ENCODE measurements at places on chromosomes 12 and 14.

- no peak for DNase-seq
Observed at GRCh38 chr14:83294941-83295340, 1761.3 kb upstream of the SEL1L start.

GRCh38 chr12:121968876-121969275, 50.5 kb downstream of the CFAP251 start:
- no peak for DNase-seq

DNA sequence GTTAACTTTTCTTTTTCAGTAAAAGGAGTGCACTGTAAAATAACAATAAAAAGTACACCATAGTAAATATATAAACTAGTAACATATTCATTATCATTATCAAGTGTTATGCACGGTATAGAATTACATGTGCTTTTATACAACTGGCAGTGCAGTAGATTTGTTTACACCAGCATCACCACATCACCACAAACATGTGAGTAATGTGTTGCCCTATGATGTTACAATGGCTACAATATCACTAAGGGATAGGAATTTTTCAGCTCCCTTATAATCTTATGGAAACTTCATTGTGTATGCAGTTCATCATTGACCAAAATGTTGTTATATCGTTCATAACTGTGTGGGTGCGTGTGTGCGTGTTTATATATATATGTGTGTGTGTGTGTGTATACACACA, 23.5 kb upstream of the NEDD1 start:
- no peak for DNase-seq

- no peak for DNase-seq
Observed at GRCh38 chr12:27979145-27979544, 6.6 kb upstream of the PTHLH start.

DNA sequence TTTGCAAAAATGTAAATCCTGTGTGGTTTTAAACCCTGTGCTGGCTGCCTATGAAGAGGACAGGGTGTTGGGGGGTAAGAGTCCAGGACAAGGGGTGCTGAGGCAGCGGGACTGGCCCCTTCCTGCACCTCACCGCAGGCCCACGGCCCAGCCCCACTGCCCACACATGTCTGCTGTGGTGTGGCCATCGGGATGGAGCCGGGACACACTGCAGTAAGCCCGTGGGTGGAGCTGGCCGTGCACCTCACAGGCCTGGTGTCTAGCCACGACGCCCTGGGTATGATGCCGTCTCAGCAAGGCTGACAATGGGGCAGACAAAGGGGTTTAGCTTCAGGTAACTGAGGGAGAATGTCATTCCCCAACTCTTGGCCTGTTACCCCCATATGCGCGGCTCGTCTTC, 19.6 kb downstream of the AMN start:
- DNase-seq, result no peak

DNA sequence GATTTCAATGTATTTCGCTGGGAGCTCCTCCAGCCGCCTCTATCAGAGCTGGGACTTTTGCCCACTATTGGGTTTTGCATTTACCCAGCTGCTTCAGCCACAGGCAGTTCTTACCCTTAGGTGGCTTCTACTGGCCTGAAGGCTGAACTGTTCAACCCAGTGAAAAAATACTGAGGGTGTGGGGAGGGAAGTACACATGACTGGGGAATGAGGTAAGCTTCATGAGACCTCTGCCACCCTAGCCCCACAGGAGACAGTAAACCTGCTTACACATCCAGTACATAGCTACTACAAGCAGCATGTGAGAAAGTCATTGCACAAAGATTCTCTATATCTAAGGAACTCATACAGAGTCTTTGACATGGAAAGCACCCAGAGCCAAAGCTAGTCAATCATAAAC, 411.1 kb downstream of the SYT1 start:
- DNase-seq, result no peak

DNA sequence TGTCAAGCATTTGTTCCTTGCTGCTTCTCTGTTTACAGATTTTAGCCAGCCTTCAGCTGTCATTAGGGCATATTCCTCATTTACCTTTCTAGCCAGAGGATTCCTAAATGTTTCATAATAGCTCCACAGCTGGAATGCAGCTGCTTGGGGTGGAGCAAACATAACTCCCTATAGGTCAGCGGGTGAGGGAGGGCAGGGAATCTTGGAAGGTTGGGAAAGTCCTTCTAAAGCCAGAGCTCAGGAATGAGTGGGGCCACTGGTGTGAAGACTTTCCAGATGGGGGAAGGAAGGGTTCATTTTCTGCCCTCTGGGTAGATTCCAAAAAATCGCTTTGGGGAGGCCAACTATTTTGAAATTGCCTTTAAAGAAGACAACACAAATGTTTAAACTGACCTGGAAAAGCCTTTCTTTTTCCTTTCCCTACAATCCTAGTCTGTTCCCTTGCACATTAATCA, 16.3 kb upstream of the IRF2BPL start:
- no peak for DNase-seq

DNA sequence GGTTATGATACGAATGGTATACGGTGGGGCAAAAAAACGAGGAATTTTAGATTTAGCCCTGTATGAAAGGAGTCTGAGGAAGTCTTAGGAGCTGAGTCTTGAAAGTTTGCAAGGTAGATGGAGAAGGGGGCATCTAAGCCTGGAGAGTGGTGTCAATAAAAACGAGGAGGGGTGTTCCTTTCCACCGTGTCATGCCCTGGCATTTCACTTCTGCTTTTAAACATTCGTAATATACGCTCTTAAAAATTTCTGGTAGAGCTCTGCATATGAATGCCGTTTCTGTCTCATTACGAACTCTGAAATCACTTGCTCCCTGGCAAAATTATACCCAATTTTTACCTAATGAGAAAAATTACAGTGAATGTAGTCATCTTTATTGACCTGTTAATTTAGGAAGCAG, 170.2 kb downstream of the ERC1 start:
- no peak for DNase-seq

- DNase-seq, result no peak
Observed at GRCh38 chr12:116278279-116278626, 760 bp upstream of the MED13L start.

- DNase-seq, result no peak
Observed at GRCh38 chr14:54040846-54041245, 84.2 kb upstream of the BMP4 start.

- DNase-seq, result peak; percentile 27
Observed at GRCh38 chr12:47686645-47687240, 19.1 kb downstream of the RPAP3 start.

DNA sequence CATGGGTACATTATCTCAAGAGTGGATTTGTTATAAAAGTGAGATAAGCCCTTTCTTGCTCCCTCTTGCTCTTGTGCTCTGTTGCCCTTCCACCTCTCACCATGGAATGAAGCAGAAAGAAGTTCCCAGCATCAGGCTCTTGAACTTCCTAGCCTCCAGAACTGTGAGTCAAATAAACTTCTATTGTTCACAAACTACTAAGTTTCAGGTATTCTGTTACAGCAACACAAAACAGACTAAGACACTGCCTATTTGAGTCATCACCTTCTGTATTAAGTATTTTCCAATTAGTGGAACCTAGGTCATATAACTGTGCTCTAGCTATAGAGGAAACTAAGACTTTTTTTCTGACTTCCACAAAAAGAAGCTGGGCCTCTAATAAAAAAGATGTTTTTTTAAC, 201.2 kb upstream of the FOXG1 start:
- DNase-seq, result no peak

DNA sequence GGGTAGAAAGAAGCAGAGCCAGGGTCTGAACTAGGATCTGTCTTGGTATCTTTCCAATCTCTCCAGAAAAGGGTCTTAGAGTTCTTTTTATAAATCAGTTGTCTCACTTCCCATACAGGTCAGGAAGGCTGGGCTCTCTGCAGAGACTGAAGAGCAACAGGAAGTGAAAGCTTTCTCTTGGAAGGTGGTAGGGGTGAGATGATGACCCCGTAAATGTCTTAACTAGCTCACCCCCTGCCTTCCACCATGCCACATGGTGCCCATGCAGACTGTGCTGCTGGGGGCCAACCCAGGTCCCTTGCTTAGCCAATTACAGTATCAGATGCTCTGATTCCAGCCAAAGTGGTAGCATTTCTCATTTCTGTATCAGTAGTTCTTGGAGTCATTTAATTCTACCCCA, 17.6 kb upstream of the RASSF8 start:
- no peak for DNase-seq

DNA sequence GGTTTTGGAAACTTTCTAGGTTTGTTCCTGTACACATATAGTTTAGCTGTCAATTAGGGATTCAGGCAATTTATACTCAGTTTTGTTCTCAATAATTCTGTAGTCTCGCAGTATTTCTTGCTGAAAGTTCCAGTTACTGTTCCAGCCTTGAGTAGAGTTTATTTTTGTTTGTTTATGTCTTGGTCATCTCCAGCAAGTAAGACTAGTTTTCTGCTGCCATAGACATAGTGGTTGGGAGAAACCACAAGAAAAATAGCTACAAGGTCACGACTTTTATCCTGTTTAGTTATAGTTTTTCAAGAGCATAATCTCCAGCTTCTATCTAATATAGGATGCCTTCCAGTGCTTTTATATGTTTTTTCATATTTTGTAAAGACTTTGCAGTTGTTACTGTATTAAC, 99.6 kb upstream of the FOXG1 start:
- DNase-seq, result no peak

- DNase-seq, result no peak
Observed at GRCh38 chr14:76806446-76806845, 6.2 kb downstream of the ANGEL1 start.

- peak; percentile 78 for DNase-seq
Observed at GRCh38 chr12:2057041-2057794, 4.4 kb downstream of the CACNA1C start.

DNA sequence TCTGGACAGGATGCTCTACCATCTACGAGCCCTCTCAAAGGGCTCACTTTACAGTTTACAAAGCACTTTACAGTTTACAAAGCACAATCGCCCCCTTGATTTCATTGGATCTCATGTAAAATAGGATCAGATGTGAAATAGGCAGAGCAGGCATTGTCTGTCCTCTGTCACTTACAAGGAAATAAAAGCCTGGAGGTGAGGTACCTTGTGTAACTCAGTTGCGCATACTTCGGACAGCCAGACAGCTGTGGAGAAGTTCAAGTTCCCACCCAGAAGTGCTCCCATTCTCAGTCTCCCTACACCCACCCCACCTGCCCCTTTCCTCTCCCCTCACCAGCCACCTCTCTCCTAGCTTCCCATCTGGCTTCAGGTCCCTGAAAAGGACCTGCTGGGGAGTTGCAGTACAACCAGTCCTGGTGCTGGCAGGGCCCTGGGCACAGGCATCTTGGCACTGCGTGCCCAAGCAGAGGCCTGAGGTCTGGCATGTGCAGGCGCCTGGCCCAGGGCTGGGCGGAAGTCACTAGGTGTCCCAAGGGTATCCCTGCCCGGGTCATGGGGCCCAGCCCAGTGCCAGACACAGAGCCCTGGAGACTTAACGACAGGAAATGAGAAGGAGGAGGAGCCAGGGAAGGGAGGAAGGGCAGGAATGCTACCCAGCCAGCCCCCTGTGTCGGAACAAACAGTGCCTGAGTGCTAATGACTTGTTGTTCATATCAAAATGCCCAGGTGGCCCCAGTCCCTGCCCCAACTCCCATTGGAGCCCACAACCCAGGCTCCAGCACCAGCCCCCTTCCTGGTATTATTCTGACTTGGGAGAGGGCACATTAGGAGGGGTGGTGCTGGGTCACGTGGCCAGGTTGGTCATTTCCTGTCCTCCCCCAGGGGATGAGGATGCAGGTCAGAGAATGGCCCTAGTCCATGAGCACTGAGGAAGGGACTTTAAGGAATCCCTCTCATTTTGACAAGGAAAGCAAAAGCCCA, 5.4 kb downstream of the RAPGEF3 start:
- no peak for DNase-seq

DNA sequence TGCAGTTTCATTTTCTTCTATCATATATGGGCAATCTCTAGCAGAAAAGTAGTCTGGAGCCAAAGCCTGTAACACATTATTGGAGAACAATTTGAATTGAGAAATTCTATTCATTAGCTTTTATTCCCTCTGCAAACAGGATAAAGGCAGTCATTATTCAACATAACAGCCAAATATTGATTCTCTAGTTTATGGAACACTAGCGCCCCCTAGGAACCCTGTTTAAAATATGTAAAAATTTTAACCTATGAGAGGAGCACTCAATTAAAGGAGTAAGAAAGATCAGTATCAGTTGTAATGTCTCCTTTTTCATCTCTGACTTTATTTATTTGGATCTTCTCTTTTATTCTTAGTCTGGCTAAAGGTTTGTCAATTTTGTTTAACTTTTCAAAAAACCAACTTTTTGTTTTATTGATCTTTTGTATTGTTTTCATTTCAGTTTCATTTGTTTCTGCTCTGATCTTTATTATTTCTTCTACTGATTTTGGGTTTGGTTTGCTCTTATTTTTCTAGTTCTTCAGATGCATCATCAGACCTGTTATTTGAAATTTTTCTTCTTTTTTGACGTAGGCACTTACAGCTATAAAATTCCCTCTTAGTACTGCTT, 4.8 kb upstream of the LMNTD1 start:
- DNase-seq, result no peak

GRCh38 chr14:90880282-90880681, 64.1 kb upstream of the TTC7B start:
- no peak for DNase-seq

GRCh38 chr12:55072083-55072482, 52.3 kb downstream of the NEUROD4 start:
- peak; percentile 88 for DNase-seq

Data from NCI-H2171 (cell line).